ENCODE measurements at places on chromosomes 16 and 17.

DNA sequence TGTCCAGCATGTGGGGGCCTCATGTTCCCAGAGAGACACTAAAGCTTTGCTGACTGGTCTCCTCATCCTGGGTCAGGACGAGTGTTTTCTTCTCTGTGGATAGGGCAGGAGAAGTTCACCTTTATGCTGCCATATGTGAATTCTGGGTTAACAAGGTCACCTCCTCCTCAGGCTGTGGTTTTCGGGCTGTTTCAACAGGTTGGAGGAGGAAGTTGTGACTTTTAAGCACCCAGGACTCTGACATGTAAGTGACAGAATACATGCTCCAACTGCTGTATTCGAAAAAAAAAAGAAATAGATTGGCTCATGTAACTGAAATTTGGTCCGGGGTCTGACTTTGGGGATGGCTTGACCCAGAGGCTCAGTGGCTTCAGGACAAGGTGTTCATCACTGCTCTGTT lies 54.2 kb downstream of the SNX20 start:
- no peak for DNase-seq

GRCh38 chr17:7856811-7857712 lies at the start of gene NAA38:
Gene NAA38, minus strand, starts transcription at chr17:7857559. Its CDS starts 96 bp downstream, at chr17:7857463.
- peak; percentile 100 for DNase-seq

GRCh38 chr16:17412791-17413190 lies 58.0 kb downstream of the XYLT1 start:
- DNase-seq: no peak

DNA sequence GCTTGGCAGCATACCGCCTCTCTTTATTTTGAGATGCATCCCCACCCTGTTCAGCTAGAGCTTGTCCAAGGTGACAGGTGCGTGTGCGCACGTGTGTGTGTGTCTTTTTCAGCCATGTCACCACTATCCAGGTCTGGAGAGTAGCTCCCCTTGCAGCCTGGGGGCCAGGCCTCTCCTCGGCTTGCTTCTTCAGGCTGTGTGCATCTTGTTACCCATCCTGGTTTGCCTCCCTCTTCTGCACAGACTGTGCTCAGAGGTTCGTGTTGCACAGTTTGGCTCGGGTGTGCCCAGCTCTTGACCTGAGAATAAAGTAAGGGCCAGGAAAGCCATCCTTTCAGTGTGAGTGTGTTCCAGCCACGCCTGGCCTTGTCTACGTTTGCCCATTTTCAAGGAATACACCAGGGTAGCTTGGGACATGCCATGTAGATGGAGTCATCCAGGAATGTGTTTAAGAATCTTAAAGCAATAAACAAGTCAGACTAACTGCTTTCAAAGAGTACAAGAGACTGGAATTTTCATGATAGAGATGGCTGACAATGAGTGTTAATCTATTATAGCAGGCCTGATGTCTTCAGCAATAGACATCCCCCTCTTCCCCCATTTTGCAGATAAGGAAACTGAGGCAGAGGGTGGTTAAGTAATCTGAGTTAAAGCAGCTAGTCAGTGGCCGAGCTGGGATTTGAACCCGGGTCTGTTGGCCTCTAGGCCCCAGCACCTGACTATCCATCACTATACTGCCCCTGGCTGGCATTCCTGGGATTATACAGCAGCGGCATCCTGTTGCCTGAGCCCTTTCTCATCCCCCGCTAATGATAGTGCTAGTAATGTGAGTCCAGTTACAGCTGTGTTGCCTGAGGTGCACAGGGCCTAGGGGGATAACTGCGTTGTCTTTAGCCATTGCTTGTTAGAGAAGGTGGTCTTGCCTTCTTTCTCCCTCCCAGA lies 77.9 kb downstream of the KSR1 start:
- DNase-seq: peak; percentile 34

DNA sequence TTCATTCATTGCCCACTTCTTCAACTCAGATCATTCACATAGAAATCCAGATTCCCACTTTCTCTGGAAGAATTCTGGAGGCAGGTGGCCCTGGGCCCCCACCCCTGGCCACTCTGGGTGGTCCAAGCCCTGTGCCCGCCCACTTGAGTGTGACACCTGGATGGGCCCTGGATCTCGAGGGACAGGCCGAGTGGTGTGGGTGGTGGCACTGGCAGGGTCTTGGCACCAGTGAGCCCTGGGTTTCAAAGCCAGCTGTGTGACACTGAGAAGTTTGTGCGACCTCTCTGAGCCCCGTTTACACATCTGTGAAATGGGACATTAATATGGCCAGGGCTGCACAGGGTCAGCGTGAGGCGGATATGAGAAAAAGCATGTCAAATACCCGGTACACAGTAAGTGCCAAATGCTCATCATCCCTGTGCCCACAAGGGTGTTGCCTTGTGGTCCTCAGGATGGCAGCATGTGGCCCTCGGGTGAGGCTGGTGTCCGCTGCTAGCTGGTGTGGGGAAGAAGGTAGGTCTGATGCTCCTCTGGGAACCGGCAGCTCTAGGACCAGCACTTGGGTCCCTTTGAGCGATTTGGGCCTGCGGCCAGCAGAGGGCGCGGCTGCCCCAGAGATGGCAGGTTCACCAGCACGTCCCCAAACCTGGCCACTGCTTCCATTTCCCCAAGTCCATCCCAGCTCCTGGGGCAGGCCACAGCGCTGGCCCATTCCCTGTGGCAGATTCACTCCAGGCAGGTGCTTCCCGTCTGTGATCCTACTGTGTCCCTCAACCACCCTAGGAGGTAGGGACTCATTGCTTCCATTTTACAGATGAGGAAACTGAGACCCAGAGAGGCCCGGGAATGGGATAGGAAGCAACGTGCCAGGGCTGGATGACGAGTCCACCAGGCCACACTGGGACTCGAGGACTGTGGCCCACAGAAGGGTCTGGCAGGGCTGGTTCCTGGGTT lies 3.6 kb downstream of the OSGIN1 start:
- DNase-seq: peak; percentile 83

DNA sequence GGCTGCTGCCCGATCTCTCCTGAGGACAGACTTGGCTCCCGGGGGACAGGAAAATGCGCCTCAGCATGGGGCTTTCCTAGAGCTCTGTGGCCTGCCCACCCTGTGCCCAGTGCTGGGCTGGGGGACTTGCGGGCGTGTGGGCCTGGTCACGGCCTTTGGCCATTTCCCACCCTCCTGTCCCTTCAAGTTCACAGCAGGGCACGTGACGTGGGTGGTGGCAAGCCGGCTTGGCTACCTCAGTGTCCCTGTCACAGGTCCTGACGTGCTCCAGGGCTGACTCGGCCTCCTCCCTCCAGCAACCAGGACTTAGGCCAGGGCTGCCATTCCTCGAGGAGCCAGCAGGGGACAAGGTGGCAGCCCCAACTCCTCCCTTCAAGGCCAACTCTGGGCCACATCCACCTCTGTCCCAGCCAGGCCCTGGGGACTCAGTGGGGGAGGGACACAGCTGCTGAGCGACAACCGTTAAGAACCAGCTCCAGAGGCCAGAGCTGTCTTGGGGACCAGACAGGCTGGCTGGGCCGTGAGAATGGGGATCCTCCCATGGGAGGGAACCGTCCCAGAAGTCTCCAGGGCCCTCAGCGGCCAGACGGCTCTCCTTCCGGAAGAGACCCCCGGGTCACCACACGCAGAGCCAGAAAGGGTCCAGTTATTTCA lies 981 bp upstream of the UNC13D start:
- DNase-seq: peak; percentile 66

- DNase-seq: no peak
These were observed 13.6 kb downstream of the MEIOB start for GRCh38 chr16:1858189-1858865.

DNA sequence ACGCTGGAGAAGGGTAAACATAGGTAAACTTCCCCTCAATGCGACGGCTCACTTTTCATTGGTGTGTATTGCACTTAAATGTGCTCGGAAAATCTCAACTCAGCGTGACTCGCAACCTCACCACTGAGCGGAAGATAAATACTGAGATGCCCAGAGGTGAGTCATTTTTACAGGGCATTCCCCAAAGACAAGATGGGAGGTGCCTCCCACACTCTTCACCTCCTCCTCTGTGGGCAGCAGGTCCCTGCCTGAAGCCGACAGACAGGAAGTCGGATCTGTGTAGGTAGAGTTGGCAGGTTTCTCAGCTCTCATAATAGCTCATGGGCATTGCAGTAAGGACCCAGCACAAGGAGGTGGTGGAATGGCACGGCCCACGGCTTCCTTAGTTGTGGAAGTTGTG lies 274.6 kb upstream of the HSBP1 start:
- peak; percentile 86 for DNase-seq
